ENCODE measurements at places on chromosomes 4 and X.

GRCh38 chr4:142548491-142548890, 297.6 kb downstream of the INPP4B start:
- no peak for DNase-seq

DNA sequence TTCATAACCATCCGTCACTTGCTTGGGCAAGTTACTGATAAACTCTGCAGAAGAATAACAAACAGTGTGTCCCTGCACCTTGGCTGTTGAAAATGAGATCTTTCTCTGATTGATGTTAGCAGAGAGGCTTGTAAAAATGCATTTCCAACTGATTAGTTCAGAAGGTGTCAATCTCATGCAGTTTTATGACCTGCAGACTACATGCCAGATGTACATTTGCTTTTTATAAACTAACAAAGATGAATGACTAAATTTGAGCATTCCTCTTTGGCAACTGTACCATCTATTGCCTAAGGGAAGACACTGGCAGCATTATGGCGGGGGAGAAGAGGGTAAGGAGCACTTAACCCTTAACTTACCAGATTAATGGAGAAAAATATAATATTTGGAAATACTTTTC, 192.8 kb downstream of the DCTD start:
- no peak for DNase-seq

DNA sequence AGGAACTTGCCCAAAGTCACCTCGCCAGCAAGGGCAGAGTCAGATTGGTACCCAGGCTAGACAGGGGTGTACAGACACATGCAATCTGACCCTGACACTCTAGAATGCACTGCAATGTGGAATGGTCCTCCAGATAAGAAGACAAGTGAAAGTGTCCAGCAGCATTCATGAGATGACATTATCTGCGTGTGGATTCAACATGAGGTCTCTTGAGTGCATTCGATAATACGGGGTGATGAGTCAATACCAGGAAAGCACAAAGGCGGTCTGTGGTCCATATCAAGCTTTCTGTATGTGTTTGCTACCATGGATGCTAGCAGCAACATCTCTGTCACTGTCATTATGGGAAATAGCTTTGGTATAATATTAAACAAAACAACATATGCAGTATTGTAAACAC, 6.8 kb upstream of the XAGE3 start:
- no peak for DNase-seq

DNA sequence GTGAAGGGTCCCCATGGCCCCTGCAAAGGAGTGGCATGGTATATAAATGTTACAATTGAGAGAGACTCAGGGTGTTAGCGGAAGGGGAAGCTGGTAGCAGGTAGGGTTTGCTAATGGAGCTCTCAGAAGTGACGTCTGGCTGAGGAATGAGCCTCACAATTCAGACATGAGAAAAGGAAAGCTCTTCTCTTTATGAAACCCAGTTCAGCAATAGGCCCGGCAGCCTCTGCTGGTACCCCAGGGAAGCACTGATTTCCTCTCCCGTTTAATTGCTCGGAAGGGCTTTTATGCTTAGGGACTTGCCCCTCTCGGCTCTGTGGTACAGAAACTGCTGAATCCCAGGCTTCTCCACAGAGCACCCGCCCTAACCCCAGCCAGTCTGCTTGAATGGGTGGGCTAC, 19.4 kb upstream of the AFAP1 start:
- no peak for DNase-seq

GRCh38 chrX:2320580-2321327, 180.0 kb downstream of the DHRSX start:
- DNase-seq = no peak
